ENCODE measurements at places on chromosomes 1 and 21. TPM values are rescaled to one million over a fixed set of nuclear protein-coding genes. Genes with fewer than 3 reads are reported as not detected.

- H3K27ac ChIP-seq = no peak overlapping the region
- DNase-seq = no peak
- no peaks in the 10 kb centered on the region for H3K4me1 ChIP-seq
- no peak overlapping the region for H3K4me3 ChIP-seq
Measured at GRCh38 chr1:48726557-48727215, 50.0 kb downstream of the BEND5 start.

DNA sequence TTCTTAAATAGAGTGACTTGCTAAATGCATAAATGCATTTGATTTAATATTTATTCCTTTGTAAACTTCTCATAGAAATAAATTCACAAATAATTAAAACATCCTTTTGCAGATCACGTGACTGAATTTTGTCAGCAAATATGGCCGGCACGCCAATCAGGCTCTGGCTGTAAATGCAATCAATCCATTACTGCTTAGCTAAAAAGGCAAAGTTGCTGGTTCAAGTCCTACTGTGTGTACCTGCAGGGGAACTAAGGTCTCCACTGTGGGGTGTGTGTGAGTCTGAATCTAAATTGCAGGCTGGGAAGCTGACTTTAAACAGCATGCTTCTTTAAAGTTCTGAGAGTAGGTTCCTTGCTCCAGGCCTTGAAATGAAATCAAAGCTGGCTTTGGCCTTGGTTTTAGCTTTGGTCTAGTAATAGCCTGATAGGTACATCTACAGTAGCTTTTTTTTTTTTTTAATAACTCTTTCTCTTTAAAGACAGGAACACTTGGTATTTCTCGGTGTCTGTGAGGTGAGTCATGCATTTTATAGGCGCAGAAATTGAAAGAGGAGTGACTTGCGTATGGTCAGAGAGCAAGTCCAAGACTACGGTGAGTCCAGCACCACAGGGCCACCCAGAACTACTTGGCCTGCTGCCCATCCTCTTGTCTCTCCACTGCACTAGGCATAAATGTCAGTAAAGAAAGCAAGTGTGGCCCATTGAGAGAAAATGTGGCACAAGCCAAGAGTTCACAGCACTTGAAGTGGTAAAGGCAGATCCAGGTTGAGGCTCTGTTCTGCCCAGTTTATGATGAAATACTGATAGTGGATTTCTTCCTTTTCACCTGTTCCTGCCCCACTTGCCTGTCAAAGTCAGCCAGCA, 36.2 kb upstream of the LYST start:
- H3K36me3 ChIP-seq = no peaks in the 10 kb centered on the region
- no peak overlapping the region for H3K4me3 ChIP-seq
- H3K4me1 ChIP-seq = no peaks in the 10 kb centered on the region
- H3K27ac ChIP-seq = no peak overlapping the region
- DNase-seq = no peak
- no peaks in the 10 kb centered on the region for H3K27me3 ChIP-seq

- peaks cover 55% of the 10 kb centered on the region for H3K4me1 ChIP-seq
- peak overlapping the region; percentile 93 for H3K27ac ChIP-seq
- peaks cover 11% of the 10 kb centered on the region for H3K36me3 ChIP-seq
- peak; percentile 69 for DNase-seq
- H3K27me3 ChIP-seq = no peaks in the 10 kb centered on the region
Measured at GRCh38 chr1:167517535-167518330, 596 bp downstream of the CD247 start.

- no peak overlapping the region for H3K4me3 ChIP-seq
- no peaks in the 10 kb centered on the region for H3K27me3 ChIP-seq
- H3K4me1 ChIP-seq = peaks cover 6% of the 10 kb centered on the region
- no peak for DNase-seq
Measured at GRCh38 chr1:39795651-39796050, 7.0 kb upstream of the BMP8B start.

GRCh38 chr1:232904131-232904530, 46.3 kb upstream of the NTPCR start:
- no peaks in the 10 kb centered on the region for H3K27me3 ChIP-seq
- DNase-seq = no peak
- H3K4me3 ChIP-seq = no peak overlapping the region

Gene RGS5
- total RNA-seq = 2.5 TPM
